ENCODE measurements at places on chromosomes 2 and 18.

- no peak for DNase-seq
Observed at GRCh38 chr2:240128608-240129145, 7.4 kb downstream of the COPS9 start.

DNA sequence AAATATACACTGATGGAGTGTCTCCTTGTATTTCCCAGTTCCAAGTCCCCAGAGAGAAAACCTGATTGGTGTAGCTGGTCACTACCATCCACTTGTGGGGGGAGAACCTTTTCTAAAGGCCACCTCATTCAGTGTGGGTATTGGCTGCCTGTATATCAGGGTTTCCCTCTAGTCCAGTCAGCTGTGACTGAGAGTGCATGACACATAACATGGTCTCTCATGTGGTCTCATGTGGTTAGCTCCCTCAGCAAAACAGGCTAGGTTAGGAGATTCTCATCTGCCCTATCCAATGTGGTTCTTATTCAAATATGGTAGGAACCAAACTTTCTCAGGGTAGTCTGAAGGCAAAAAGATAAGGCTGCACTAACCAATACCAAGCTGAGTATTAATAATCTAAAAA lies 4.1 kb upstream of the GORASP2 start:
- DNase-seq = no peak

DNA sequence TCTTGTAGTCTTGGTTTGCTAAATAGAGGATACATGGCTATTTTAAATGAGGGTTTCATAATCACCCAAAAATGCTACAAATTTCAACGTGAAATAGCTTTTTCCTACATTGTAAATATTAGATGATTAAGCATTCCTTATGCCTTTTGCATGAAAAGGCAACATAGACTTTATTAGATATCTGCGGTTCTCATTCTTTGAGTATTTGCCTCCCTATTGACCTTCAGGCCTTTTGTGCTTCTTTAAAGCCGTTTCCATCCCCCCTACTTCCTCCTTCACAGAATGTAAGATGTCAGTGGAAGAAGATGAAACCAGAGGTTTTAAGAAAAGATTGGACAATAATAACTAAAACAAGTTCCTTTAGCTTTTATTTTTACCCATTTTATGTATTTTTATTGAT lies 144.1 kb downstream of the UBE2E3 start:
- DNase-seq = no peak

DNA sequence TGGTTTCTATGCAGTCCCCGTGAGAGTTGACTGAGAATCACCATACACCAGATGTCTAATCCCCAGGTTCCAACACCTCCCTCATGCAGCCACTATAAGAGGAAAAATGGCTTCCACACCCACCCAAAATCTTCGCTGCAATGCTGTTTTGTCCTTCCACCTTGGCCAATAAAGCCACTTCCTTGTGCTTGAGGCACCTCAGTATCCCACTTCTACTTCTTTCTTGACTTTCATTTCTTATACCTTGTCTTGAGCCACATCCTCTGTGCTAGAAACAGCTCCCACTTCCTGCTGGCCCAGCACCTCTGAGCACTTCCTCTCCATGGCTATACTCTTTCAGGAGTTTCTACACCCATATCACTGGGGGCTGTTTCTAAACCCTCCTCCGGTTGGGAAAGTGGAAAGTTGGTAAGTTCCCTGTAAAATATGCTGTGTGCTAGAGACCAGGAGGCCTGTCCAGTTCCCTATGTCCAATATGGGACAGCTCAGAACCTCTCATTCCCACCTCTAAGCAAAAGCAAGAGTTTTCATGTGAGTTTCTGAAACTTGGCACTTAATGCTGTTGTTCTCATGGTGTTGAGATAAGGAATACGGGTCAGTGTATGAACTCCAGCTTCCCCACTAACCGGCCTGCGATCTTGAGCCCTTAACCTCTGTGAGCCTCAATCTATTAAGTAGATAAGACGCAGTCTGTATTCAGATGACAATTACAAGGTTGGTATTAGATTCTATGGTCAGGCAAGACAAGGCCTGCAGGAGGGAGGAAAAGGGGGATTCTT lies 209.1 kb upstream of the ID2 start:
- DNase-seq = no peak

GRCh38 chr18:24985586-24985985 lies 366.4 kb downstream of the ZNF521 start:
- no peak for DNase-seq

- DNase-seq = no peak
Observed at GRCh38 chr2:101733257-101733993, 35.9 kb downstream of the MAP4K4 start.

GRCh38 chr2:42792583-42793333 lies at the start of gene HAAO:
Gene HAAO, minus strand, starts transcription at chr2:42792583. Its CDS starts 47 bp downstream, at chr2:42792536.
- no peak for DNase-seq

DNA sequence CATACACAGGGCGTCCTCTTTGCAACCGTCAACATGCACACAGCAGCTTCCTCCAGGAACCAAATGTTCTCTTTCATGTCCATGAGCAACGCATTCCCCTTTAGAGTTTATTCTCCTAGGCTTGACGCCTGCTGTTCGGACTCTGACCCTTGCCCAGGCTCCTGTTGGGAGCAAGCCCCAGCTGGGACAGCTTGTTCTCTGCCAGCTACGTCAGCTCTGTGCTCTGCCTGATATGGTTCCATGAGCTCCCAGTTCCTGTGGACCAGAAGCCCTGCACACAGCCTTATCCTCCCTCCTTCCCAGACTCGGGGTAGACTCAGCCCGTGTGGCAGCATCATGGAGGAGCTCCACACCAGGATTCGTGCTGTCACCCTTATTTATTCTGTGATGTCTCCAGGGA lies 253.1 kb upstream of the PXDN start:
- no peak for DNase-seq

- DNase-seq = no peak
Observed at GRCh38 chr18:31574359-31574758, 17.3 kb upstream of the TTR start.

DNA sequence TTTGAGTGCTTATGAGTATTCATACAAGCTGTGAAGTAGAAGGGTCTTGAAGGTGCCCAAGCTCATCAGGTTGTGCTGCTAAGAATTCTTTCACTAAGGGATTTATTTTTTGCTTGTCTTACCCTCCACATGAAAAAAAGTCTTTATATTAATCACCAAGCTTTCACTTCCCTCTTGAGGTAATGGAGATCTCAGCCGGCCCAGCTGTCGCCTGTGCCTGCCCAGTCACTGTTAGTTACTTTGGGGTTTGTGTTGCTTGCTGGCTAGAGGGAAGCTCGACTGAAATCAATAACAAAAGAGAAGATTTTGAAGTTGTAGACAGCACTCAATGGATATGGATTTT lies 21.9 kb downstream of the MC2R start:
- no peak for DNase-seq

GRCh38 chr2:223306371-223306770 lies 254.4 kb downstream of the KCNE4 start:
- DNase-seq = no peak

DNA sequence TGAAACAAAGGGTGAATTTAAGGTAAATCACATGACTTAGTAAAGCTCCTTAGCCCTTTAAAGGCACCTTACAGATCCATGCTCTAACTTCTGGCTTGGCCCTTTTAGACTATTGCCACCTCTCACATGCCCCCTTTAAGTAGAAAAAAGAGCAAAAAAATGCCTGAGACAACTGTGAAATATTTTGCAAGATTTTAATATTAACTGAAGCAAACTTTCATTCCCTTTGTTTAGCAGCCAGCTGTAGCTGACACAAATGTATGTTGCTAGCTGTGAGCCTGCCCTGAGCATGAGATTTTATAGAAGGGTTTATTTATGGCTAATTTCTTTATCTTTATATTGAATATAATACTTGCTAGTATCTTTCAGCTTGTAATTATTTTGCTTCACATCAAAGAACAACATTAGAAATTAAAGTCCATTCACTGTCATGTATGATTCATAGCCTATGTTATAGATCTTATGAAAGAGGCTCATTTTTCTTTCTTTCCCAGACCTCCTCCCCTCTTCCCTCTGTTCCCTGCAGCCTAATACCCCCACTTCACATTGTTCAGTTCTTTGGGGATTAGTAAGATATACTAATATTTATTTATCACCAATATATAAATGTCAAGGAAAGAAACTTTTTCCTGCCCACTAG lies 637.2 kb upstream of the ZEB2 start:
- DNase-seq = no peak

DNA sequence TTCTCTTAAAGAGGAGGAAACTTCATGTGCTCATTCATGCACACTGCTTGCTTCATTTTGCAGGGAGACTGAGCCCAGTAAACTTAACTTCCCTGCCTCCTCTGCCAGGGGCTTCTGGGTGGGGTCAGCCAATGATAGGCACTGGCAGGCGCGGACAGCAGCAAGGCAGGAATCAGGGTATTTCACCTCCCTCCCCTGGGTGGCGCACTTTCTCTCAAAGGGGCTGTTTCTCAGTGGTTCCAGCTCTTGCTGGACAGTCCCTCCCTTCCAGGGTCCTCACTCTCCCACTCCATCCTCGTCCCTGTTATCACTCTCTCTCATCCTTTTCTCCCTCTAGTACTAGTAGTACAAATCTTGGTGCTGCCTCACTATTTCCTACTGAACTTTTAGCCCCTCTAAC lies 320.5 kb upstream of the ZNF521 start:
- no peak for DNase-seq

GRCh38 chr18:22930089-22930713 lies 2.9 kb upstream of the RBBP8 start:
- DNase-seq = peak; percentile 82

DNA sequence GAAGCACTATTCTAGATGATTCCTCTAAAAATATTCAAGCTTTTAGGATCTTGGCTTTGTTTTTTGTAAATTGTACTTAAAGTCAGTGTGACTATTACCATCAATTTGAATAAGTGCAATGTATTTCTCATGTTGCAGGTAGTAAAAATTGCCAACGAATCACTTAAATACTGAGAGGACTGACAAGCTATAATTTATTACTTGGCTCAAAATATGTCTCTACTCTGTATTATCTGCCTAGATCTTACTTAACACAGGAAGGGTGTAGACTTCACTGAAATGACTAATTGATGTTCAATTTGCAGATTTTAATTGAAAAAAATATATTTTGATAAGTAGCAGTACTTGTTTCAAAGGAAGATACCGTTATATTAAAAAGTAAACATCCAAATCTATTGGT lies 202.3 kb downstream of the SLC8A1 start:
- no peak for DNase-seq

GRCh38 chr18:12044591-12044990 lies 49.1 kb upstream of the ANKRD62 start:
- no peak for DNase-seq

- DNase-seq = no peak
Observed at GRCh38 chr2:28663359-28663758, 88.3 kb upstream of the PPP1CB start.

- no peak for DNase-seq
Observed at GRCh38 chr2:104788742-104789455, 65.0 kb upstream of the POU3F3 start.

DNA sequence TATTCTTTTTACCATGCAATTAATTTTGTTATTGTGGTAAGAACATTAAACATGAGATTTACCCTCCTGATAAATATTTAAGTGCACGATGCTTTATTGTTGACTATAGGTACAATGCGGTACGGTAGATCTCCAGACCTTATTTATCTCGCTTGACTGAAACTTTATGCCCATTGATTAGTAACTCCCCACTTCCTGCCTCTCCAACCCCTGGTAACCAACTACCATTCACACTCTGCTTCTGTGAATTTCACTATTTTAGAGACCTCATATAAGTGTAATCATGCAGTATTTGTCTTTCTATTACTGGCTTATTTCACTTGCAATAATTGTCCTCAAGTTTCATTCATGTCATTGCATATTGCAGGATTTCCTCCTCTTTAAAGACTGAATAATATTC lies 195.7 kb upstream of the ID2 start:
- DNase-seq = no peak

DNA sequence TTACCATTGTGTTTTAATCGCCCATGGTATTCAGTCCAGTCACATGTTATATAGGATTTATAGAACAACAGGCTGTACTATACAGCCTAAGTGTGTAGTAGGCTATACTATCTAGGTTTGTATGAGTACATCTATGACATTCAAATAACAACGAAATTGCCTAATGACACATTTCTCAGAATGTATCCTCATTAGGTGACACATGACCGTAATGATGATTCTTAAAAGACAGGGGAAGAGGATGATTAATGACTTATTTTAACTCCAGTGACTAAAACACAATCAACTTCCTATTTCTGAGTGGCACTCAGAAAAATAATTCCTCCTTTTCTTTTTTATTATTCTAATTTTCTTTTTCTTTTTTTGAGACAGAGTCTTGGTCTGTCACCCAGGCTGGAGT lies 63.0 kb upstream of the ACSL3 start:
- no peak for DNase-seq

DNA sequence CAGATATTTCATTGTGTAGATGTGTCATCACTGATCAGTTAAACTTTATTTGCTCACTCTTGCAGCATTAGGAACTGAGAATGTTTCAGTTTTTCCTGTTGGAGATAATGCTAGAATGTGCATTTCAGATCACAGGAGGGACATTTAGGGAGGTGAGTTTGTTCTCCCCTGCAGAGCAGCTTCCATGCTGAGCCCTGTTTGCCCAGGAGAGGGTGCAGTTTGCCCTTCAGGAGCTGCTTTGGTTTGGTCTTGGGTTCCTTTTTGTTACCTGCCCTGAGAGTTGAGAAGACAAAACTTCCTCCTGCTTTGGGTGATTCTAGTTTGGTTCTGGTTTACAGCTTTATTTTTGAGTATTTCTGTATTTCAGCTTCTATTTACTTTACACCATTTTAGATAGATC lies 49.9 kb downstream of the DGKD start:
- DNase-seq = peak; percentile 74

GRCh38 chr18:48250918-48251317 lies 158.3 kb downstream of the ZBTB7C start:
- DNase-seq = no peak

GRCh38 chr2:120954939-120955338 lies 219.3 kb downstream of the GLI2 start:
- DNase-seq = no peak

DNA sequence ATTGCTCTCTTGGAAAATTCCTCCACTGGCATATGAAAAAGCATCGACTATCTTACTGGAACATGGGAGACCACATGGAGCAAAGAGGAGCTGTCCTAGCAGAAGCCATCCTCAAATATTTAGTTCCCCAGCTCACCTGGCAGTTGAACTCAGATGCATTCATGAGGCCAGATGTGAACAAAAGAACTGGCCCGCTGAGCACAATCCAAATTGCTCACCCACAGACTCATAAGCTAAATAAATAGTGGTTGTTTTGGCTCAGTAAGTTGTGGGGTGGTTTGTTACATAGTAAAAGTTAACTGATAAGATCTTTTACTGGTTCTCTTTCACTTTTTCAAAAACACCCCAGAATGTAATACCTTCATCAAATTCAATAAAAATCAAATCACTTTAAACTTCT lies 108.6 kb upstream of the CWC22 start:
- DNase-seq = no peak

DNA sequence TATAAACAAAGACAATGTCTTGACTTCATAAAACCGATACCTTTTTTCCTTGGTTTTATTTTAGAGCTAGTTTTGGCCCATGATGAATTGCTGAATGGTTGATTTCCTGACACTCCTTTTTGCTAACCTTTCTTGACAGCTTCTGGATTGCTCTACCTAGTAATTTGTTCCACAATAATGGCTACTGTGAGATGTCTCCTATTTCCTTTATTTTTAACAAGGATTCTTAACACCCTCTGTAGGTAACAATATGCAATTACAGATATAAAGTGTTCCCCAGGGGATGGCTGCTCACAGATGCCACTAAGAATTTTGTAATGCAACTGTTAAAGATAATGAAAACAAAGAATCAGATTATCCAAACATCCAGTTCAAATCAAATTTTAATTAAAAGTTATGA lies 100.8 kb upstream of the ATP5MC3 start:
- no peak for DNase-seq

- no peak for DNase-seq
Observed at GRCh38 chr18:35620765-35621164, 39.2 kb downstream of the GALNT1 start.

All from activated CD8-positive, alpha-beta memory T cell treated with anti-CD3 and anti-CD28 coated beads, Interleukin-2, amount 50 U/mL, for 4 hours (primary cell).